ENCODE measurements at places on chromosomes 3 and 15.
A peak's percentile ranks its signal among the peaks of the same experiment; 100 is the strongest.

DNA sequence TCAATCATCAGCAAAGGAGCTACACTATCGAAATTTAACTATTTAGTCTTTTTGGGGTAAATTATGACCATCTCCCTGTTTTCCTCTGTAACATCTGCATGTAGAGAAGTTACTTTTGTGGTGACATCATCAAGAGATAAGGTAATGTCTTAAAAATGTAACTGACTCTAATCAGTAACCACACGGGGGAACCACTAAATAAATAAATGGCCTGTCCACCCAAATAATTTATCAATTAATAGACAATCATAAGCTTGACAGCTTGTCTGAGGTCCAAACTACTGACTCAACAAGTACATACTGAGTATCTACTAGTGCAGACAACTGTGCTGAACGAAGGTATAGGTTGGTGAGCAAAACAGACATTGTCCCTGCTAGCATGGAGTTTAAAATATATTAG is 219.3 kb downstream of the SLC9A9 start:
- no peaks in the 10 kb centered on the region for H3K4me1 ChIP-seq
- no peaks in the 10 kb centered on the region for H3K36me3 ChIP-seq
- no peak overlapping the region for H3K4me3 ChIP-seq
- H3K27me3 ChIP-seq = no peaks in the 10 kb centered on the region
- DNase-seq = no peak
- no peak overlapping the region for H3K27ac ChIP-seq

- H3K27ac ChIP-seq = no peak overlapping the region
- no peaks in the 10 kb centered on the region for H3K36me3 ChIP-seq
- no peaks in the 10 kb centered on the region for H3K27me3 ChIP-seq
- no peak for DNase-seq
- H3K4me3 ChIP-seq = no peak overlapping the region
- H3K4me1 ChIP-seq = no peaks in the 10 kb centered on the region
Observed at GRCh38 chr3:197222937-197223370, 75.5 kb downstream of the DLG1 start.

- no peaks in the 10 kb centered on the region for H3K4me1 ChIP-seq
- no peak for DNase-seq
- H3K4me3 ChIP-seq = no peak overlapping the region
- no peaks in the 10 kb centered on the region for H3K27me3 ChIP-seq
- no peaks in the 10 kb centered on the region for H3K36me3 ChIP-seq
Observed at GRCh38 chr3:121574449-121574848, 6.7 kb downstream of the ARGFX start.

DNA sequence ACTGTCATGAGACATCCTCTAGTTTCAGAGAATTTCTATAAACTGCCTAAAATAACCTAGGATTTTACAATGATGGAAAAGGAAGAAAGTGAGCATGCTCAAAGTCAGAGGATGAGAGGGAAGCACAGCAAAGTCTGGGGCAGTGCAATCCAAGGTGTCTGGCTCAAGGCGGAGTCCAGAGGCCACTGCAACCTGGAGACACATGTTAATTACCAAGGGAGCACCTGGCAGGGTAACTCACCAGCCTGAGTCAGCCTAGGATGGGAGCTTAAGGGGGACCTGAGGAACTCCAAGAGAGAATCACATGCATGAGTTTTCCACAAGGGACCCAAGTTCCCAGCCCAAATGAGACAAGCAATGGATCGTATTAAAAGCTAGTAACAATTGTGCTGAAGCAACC is 49.8 kb downstream of the PLD1 start:
- no peaks in the 10 kb centered on the region for H3K27me3 ChIP-seq
- H3K36me3 ChIP-seq = no peaks in the 10 kb centered on the region
- H3K4me3 ChIP-seq = no peak overlapping the region
- H3K27ac ChIP-seq = no peak overlapping the region
- peaks cover 46% of the 10 kb centered on the region for H3K4me1 ChIP-seq

DNA sequence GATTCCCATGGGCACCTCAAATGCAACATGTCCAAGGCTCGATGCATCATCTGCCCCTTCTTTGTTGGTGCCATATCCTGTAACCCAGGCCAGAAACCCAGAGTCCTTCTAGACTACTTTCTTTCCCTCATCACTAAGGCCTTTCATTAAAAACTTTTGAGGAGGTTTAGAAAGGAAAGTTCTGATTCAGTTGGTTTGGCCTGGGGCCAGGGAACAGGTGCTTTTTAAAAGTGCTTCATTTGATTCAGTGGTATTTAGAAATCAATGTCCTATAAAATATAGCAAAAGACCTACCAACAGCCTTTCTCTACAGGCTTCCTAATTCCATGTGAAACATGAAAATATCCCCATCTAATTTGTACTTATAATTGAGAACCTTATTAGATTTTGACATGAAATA is 341.9 kb upstream of the RORA start:
- H3K4me3 ChIP-seq = no peak overlapping the region
- H3K36me3 ChIP-seq = no peaks in the 10 kb centered on the region
- no peaks in the 10 kb centered on the region for H3K4me1 ChIP-seq
- no peaks in the 10 kb centered on the region for H3K27me3 ChIP-seq
- no peak for DNase-seq

- H3K4me1 ChIP-seq = no peaks in the 10 kb centered on the region
- no peaks in the 10 kb centered on the region for H3K36me3 ChIP-seq
- no peak overlapping the region for H3K4me3 ChIP-seq
- H3K27me3 ChIP-seq = no peaks in the 10 kb centered on the region
Observed at GRCh38 chr3:64571982-64572381, 115.8 kb downstream of the ADAMTS9 start.

DNA sequence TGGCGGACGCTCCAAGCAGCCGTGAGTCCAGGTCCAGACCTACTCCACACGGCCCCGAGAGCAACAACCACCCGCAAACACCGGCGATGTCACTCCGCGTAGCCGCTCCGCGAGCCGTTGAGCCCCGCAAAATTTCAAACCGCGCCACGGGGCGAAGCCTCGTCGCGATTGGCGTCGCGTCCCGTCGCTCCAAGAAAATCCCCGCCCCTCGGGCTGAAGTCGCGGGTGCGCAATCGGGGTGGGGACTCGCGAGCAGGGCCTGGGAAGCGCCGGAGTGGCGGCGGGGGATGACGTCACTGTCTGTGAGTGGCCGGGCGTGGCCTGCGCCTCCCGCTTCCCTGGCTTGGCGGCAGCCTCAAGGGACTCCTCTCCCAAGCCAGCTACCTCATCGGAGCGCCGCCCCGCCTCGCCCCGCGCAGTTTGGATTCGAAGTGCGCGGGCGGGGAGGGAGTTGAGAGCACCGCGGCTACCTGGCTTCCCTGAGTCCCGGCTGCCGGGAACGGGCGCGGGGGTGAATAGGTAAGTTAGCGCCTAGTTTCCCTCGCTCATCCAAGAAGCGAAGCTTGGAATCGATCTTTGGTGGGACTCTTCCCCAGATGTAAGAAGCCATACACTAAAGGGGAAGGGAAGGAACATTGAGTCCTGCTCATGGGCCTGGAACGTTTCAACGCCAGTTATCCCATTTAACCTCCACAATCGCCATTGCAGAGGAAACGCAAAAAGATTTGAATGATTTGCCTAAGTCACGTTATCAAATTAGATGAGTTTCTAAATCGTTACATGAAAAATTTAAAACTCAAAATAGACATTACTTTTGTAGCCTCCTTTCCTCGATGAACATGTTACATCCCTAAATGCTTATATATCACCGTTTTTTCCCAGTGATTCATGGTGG is at the start of gene PRC1:
TSS of gene PRC1 (minus strand) at position 119 of the 895 bp plus-strand sequence. CDS start at position 1, 118 bp downstream.
- no peaks in the 10 kb centered on the region for H3K4me1 ChIP-seq
- peak within 1 kb of the TSS; percentile 88 for H3K27ac ChIP-seq
- H3K4me3 ChIP-seq = peak within 1 kb of the TSS; percentile 83
- peaks cover 12% of the 10 kb centered on the region for H3K36me3 ChIP-seq
- no peaks in the 10 kb centered on the region for H3K27me3 ChIP-seq

DNA sequence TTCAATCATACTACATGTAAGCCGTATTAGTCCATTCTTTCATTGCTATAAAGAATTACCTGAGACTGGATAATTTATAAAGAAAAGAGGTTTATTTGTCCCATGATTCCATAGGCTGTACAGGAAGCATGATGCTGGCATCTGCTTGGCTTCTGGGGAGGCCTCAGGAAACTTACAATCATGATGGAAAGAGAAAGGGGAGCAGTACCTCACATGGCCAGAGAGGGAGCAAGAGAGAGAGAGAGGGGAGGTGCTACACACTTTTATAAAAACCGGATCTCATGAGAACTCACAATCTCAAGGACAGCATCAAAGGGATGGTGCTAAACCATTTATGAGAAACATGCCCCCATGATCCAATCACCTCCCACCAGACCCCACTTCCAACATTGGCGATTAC is 14.3 kb upstream of the CLASP2 start:
- H3K4me3 ChIP-seq = no peak overlapping the region
- no peaks in the 10 kb centered on the region for H3K4me1 ChIP-seq

DNA sequence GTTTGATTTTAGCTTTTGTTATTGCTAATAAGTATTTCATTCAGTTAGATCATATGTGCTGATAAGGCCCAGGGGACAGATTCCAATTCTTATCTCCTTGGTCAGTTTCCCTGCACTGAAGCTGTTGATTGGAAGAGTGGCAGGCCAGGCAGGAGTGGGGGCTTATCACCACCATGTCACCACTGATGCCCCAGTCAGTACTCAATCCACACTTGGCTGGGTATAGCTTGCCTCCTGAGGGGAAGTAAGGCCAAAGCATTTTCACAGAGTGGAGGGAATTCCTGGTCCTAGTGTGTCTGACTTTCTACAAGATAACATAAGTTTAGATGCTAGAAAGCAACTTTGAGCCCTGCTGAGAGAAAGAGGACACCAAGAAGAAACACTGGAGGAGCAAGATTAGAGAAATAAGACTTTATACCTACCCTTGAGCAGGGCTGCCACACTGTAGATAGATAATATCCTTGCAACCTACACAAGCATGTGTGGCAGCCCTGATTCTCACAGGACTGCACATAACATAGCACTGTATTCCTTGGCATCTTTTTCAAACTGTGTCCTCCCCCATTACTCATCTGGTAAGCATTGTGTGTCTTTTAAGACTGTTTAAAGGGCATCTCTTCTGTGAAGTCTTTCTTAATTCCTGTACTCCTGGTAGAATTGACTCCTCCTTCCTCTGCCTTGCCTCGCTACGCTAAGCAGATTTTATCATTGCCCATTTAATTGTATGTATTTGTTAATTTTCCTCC is 24.3 kb downstream of the OXNAD1 start:
- no peak for DNase-seq
- peaks cover 49% of the 10 kb centered on the region for H3K4me1 ChIP-seq
- no peaks in the 10 kb centered on the region for H3K27me3 ChIP-seq
- no peak overlapping the region for H3K4me3 ChIP-seq

DNA sequence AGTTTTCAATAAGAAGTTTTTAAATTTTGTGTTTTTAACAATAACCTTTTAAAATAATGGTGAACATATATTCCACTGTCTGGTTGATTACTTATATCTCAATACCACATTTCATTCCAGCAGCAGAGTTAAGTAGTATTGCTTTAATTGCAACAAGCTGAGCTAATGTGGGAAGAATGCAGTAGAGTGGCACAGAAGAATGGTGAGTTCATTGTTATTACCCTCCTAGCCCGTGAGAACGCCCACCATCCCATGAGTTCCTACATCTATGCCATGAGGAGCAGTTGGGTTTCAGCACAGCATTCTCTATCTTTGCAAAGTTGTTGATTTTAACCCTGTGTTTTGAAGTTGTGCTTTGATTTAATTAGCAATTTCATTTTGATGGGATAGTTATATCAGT is 17.8 kb upstream of the NR2E3 start:
- DNase-seq = no peak
- H3K4me3 ChIP-seq = no peak overlapping the region
- no peaks in the 10 kb centered on the region for H3K36me3 ChIP-seq
- no peaks in the 10 kb centered on the region for H3K4me1 ChIP-seq
- no peak overlapping the region for H3K27ac ChIP-seq

GRCh38 chr3:172324611-172325203 is 123.5 kb downstream of the GHSR start:
- peaks cover 47% of the 10 kb centered on the region for H3K36me3 ChIP-seq
- H3K27ac ChIP-seq = peak overlapping the region; percentile 29
- DNase-seq = no peak
- no peaks in the 10 kb centered on the region for H3K27me3 ChIP-seq

DNA sequence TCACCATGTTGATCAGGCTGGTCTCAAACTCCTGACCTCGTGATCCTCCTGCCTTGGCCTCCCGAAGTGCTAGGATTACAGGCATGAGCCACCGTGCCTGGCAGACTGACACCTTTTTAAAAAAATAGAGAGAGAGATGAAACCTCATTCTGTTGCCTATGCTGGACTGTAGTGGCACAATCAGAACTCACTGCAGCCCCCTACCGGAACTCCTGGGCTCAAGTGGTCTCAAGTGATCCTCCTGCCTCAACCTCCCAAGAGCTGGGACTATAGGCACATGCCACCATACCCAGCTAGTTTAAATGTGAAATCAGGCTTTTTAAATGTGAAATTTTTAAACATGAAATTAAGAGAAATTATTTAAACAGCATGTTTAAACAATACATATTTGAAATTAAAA is 265.2 kb upstream of the UBE2E1 start:
- no peaks in the 10 kb centered on the region for H3K27me3 ChIP-seq
- H3K4me3 ChIP-seq = no peak overlapping the region
- DNase-seq = no peak
- H3K36me3 ChIP-seq = no peaks in the 10 kb centered on the region
- no peaks in the 10 kb centered on the region for H3K4me1 ChIP-seq
- H3K27ac ChIP-seq = no peak overlapping the region

GRCh38 chr3:135149707-135150681 is 354.9 kb downstream of the EPHB1 start:
- H3K27ac ChIP-seq = no peak overlapping the region
- DNase-seq = no peak

- no peaks in the 10 kb centered on the region for H3K27me3 ChIP-seq
- no peaks in the 10 kb centered on the region for H3K36me3 ChIP-seq
- H3K4me1 ChIP-seq = no peaks in the 10 kb centered on the region
- H3K27ac ChIP-seq = no peak overlapping the region
- DNase-seq = no peak
Observed at GRCh38 chr3:150106740-150107428, 136.2 kb upstream of the PFN2 start.

- no peak for DNase-seq
- no peak overlapping the region for H3K4me3 ChIP-seq
- no peaks in the 10 kb centered on the region for H3K36me3 ChIP-seq
- no peaks in the 10 kb centered on the region for H3K27me3 ChIP-seq
- no peak overlapping the region for H3K27ac ChIP-seq
Observed at GRCh38 chr15:51191766-51192165, 97.1 kb upstream of the TNFAIP8L3 start.

DNA sequence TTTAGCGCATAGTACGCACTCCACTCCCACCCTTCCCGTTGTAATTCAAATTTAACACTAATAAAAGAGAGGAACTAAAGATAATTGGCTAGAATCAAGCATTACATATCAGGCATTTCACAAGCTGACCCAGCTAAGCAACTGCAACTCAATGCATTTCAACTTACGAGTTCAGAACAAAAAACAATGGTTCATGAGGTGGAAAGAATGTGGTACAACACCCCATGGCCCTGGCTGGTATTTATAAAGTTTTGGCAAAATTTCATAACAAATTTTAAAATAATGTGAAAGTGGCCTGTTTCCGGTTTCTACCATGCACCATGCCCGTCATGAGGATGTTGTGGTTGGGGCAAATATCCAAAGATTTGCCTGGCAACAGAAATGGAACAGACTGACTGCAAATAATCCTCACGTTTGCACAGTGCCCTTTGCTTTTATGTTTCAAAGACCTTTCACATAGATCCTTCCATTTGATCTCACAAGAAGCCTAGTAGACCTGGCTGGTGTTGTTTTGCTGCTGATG is 455.3 kb upstream of the NR2F2 start:
- no peaks in the 10 kb centered on the region for H3K27me3 ChIP-seq
- H3K36me3 ChIP-seq = no peaks in the 10 kb centered on the region
- no peak overlapping the region for H3K4me3 ChIP-seq
- no peak overlapping the region for H3K27ac ChIP-seq
- no peaks in the 10 kb centered on the region for H3K4me1 ChIP-seq
- peak; percentile 66 for DNase-seq

- H3K27ac ChIP-seq = no peak overlapping the region
- no peaks in the 10 kb centered on the region for H3K27me3 ChIP-seq
- H3K4me3 ChIP-seq = no peak overlapping the region
- no peaks in the 10 kb centered on the region for H3K4me1 ChIP-seq
Observed at GRCh38 chr15:33226559-33227181, 32.2 kb upstream of the FMN1 start.

All from right atrium auricular region (tissue), 2 donors.